ENCODE measurements at places on chromosomes 6 and 20.

DNA sequence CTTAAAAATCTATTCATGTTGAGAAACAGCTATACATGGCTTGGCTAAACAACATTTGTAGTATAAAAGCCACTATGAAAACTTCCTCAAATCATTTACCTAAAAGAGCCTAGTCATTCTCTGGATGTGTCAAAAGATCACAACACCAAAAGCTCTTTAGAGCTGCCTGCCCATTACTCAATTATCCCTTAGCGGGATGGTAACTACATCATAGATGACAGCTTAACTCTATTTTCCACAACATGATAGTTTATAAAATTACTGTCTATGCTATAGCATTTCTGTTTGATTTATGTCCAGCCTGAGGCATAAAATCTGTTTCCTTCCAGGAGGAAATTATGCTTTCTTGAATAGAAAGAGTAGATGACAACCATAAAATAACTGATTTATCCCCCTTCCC, 777.6 kb upstream of the HS3ST5 start:
- DNase-seq: no peak

DNA sequence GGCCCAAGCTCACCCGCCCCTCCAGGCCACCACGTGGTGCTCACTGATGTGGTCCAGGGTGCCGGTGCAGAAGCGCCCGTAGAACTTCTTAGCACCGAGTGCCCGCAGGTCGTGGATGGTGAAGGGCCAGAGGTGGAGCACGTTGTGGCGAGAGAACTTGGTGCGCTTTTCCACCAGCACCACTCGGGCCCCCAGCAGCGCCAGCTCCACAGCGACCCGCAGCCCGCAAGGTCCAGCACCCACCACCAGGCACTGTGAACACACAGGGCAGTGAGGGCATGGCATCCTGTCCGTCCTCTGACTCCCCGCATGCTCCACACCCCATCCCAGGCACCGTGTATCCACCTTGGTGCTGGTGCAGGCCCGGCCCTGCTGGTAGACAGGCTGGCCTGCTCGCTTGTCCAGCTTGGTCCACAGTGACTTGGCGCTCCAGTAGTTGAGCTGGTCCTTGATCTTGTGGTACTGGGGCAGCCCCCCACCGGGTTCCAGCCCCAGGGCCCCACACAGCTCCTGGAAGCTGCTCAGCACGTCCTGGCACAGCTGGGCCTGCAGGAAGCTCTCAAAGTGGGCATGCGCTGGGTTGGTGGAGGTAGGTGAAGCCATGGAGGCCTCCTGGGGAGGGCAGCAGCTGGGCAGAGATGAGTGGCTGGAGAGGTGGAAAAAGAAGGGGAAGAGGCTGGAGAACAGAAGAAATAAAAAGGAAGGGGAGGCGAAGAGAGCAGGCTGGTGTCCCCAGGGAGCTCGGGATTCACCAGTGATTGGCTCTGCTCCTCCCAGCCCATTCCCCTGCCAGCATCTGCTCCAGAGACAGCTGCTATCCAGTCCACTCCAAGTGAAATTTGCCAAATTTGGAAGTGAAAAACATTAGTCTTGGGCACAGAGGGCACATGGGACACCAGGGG, 1.7 kb downstream of the MICAL1 start:
- DNase-seq: no peak

GRCh38 chr6:160139420-160139851, 17.8 kb downstream of the SLC22A1 start:
- DNase-seq: no peak

- DNase-seq: no peak
Observed at GRCh38 chr6:145247692-145248419, 487.5 kb downstream of the EPM2A start.

- no peak for DNase-seq
Observed at GRCh38 chr6:31627690-31628287, 7.3 kb downstream of the PRRC2A start.

DNA sequence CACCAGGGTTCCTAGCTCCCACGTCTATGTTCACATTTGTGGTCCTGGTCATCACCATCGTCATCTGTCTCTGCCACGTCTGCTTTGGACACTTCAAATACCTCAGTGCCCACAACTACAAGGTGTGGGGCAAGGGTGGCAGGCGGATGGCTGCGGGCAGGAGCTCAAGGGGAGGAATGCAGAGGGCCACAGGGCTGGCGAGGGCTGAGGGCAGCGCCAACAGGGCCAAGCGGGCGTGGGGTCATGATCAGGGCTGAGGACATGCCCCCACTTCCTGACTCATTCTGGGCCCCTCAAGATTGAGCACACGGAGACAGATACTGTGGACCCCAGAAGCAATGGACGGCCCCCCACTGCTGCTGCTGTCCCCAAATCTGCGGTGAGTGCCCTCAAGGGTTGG, 4.6 kb upstream of the CAPN11 start:
- no peak for DNase-seq

GRCh38 chr20:50428097-50428828, 81.9 kb upstream of the PTPN1 start:
- DNase-seq: no peak

DNA sequence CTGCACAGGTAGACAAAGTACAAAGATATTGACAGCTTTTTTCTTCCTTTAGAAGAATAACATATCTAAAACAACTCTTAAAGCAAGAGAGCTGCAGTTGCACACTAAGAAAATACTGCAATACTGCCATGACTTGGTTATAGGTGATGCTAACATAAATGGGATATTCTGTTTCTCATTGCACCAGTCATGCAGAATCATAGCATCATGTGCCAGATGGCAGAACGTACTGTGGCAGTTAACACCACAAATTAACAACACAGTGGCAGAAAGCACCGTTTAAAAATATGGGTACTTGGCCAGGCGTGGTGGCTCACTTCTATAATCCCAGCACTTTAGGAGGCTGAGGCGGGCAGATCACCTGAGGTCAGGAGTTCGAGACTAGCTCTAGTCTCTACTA, 7.4 kb downstream of the ASXL1 start:
- DNase-seq: no peak

Measured in stimulated activated CD4-positive, alpha-beta T cell treated with anti-CD3 and anti-CD28 coated beads, Interleukin-1b, Interleukin-23, amount 100 ng/mL, for 1 hour (primary cell).